ENCODE measurements at places on chromosomes 12 and 14.

DNA sequence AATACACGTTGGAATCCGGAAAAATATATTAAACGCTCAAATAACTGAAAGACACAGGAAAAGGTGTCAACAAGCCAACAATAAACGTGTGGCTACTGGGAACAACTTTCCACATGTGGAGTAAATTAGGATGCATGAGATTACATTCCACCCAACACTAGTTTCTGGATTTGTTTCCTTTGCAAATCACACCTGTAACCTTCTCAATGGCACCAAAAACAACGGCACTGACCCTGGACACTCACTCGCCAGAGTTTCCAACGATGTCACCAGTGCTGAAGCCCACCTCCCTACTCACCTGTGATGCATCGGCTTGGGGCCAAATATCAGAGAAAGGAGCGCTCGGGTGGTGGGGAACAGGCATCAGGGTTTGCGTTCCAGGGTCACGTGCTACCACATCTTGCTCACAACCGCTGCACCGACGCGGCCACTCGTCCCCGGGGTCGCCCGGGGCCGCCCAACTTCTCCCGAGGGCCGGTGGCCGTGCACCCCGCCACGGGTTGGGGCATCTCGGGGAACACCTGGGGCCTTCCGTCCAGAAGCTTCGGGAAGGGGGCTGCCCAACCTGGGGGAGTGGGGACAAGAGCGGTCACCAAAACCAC is 629 bp downstream of the PRDM4 start:
- no peak for DNase-seq

DNA sequence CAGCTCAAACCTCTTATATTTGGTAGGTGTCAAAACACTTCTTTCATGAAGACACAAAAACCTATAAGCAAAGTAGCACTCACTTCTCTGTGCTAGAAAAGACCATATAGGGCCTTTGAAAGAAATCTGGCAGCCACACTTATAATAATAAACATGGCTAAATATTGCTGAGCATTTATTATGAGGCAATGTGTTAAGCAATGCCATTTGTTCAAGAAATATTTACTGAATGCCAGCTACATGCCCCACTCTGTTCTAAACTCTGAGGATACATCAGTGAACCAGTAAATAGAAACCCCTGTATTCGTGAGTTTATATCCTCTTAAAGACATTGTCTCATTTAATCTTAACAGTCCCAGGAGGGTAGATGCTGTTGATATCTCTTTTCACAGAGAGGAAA is 52.0 kb downstream of the RNFT2 start:
- no peak for DNase-seq

- DNase-seq: peak; percentile 71
Measured at GRCh38 chr12:47100160-47100559, 20.4 kb upstream of the AMIGO2 start.

GRCh38 chr12:94204499-94205247 is 56.3 kb downstream of the PLXNC1 start:
- DNase-seq: no peak

- DNase-seq: no peak
Measured at GRCh38 chr14:92417759-92418158, 94.8 kb downstream of the SLC24A4 start.

DNA sequence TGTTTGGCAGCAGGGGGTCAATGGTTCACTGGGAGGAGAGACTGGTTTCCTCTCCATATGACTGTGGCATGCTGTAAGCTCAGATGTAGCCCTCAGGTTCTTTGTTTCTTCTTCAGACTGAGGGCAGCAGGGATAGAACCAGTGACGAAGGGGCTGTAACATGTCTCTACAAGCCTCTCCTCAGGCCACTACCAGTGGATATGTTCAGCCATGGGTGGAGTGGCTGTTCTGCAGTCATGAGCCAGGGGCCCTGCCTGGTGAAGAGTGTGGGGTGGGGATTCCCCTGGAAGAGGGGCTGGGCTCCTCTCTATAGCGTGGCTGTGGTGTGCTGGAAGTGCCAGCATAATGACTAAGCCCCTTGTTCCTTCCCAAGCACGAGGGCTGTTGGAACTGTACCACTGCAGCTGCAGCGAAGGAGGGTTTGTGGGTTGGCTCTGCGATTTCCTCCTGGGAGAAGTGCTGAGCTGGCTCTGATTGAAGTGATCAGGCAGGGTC is 55.8 kb downstream of the CMAS start:
- DNase-seq: peak; percentile 83

GRCh38 chr12:132776816-132777568 is 15.4 kb upstream of the ANKLE2 start:
- DNase-seq: no peak

GRCh38 chr12:65952737-65953209 is 128.5 kb downstream of the HMGA2 start:
- DNase-seq: peak; percentile 82

- peak; percentile 44 for DNase-seq
Measured at GRCh38 chr12:124153392-124153791, 141.5 kb upstream of the RFLNA start.

- DNase-seq: no peak
Measured at GRCh38 chr14:100673085-100673806, 53.4 kb upstream of the DLK1 start.

DNA sequence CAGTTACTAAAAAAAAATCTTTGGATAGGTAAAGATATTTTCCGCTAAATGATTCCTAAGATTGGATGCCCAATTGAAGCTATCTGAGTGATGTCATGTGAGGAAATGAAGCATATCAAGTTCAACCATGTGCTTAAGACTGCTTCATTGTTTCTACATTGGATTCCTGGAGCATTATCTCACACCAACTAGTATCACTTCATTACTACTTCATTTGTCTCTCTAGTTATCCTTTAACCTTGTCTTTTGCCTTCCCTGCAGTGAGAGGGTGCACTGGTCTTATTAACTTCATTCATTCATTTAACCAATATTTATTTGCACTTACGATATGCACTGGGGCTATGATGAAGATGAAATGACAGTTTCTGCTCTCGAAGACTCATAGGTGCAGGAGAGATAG is 198.1 kb downstream of the SLC38A4 start:
- no peak for DNase-seq

DNA sequence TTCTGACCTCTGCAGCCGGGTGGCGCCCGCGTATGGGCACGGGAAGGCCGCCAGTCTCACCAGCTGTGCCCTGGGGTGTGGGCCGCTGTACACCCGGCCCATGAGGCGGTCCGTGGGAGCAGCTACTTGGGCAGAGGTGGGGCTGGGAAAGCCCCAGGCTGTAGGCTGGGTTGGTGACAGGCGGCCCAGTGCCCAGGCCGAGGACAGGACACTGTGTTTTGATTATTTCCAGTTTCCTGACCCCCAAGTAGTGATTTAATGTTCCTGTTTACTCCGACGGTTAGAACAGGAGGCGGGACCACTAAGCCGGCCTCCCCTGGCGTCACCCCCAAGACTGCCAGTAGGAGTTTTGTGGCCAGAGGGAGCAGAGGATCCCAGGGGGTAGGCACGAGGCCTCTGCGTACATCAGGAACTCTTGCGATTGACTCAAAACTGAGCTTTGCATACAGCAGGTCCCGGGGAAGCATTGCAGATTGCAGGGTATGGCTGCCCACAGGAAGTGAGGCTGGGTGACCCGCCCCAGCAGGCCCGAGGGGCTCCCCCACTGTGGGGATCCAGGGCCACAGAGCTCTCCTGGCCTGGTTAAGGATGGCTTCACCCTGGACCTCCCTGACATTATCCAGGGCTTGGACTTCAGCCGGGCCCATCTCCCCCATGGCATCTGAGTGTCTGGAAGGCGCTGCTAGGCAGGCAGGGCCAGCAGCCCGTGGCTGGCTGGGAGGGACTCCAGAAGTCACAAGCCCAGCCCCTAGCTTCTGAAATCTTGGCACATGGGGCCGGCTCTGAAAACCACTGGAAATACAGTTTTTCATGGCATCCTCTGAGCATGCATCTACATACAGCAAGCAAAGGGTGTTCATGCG is 42.5 kb upstream of the DIO3 start:
- DNase-seq: no peak

DNA sequence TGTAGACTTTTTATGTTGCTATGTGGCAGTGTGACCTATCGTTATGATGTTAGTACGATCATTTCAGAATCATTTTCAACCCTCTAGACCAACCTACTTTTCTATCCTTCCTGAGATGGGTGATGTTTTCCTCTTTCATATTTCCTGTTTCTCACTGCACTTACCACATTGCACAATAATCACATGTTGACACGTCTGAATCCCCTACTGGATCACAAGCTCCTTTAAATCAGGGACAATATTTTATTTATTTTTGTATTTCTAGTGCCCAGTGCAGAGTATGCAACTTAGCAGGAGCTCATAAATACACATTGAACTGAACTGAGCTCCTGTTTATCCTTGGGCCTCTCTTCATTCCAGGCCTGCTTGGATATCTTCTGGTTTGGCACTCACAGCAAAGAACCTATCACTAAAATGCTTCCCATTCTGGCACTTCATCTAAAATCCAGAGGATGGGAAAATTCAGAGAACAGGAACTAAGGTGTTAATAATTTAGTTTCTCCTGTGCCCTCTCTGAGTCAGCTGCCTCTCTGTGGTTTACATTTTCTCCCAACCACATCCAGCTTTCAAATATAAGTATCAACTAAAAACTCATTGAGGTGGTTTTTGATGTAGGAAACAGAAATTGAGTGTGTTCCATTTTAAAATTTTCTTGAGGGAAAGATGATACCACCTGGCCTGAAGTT is 69.4 kb upstream of the DYRK2 start:
- DNase-seq: no peak

DNA sequence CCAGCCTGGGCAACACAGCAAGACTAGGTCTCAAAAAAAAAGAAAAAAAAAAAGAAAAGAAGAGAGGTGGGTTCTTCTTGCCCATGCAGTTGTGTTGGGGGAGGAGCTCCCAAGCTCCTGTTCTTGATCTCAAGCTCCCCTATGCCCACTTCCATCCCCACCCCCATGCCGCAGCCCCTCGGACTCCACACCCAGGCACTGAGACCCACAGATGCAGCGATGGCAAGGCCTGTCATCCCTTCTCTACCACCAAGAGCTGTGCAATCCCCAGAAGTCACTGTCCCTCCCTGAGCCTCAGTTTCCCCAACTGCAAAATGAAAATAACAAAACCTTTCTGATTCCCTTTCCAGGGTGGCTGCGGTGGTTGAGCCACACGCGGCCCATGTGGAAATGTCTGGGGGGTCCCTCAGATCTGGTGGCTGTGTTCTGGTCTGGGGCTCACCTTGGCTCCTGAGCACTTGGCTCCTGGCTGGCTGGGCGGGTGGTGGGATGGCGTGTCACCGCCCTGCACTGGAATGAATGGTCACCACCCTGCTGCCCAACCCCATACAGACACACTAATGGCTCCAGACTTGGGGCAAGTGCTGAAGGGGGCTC is 22.6 kb upstream of the KIF26A start:
- DNase-seq: no peak

GRCh38 chr14:100234511-100234910 is 4.4 kb upstream of the YY1 start:
- no peak for DNase-seq

DNA sequence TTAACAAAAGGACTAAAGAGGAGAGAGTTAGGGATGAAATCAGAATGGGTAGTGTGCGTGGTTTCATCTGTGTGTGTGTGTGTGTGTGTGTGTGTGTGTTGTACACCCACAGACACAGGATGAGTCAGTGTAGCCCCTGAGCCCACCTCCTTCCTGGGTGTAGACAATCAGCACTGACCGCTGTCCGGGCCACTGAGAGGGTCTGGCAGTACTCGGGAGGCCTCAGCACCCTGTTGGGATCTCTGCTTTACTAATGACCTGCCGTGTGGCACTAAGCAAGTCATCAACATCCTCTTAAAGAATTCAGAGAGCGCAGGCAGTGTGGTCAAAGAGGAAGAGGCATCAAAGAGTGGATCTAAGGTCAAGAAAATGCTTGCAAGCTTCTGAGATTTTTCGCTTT is 112.6 kb downstream of the PRMT8 start:
- no peak for DNase-seq

GRCh38 chr14:55610713-55611370 is 30.8 kb downstream of the KTN1 start:
- DNase-seq: no peak

- no peak for DNase-seq
Measured at GRCh38 chr14:99808515-99808914, 15.3 kb downstream of the EML1 start.

DNA sequence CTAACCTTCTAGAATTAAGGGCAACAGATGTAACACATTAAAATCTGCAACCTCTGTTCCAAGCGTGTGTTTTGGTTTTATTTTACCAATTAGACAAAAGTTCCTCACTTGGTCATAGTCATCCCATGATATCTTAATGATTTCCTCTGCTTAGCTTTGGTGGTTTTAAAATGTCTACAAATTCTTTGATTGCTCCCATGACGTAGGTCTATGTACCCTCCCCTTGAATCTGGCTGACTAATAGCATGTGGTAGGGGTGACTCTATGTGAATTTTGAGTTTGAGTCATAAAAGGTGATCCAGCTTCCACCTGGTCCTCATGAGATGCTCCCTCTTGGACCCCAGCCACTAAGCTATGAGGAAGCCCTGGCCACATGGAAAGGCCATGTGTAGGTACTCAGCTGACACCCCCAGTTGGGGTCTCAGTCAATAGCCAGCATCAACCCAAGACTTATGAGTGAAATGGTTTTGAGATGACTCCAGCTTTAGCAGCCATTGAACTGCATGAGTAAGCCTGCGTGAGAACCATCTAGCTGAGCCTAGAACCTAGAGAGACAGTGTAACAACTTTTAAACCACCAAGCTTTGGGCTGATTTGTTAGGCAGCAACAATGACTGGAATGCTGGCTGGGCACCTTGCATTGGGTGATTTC is 247.1 kb downstream of the MSRB3 start:
- peak; percentile 96 for DNase-seq

DNA sequence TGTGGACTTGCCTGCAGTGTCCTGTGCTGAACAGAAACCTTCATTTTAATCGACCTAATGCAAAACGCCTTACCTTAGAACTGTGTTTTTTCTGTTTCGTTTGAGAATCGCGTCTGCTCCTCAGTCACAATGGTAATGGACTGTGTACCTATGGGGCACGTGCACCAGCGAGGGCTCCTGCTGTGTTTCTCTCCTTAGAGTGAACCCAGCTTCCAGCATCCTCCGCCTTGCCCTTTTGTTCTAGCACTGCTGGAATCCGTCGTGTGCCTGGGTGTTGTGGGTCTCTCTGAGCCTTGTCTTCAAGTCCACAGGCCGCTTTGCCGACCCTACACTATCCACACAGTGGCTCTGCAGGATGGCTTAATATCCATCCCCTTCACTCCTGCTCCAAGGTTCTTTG is 3.6 kb downstream of the AMN start:
- DNase-seq: no peak

DNA sequence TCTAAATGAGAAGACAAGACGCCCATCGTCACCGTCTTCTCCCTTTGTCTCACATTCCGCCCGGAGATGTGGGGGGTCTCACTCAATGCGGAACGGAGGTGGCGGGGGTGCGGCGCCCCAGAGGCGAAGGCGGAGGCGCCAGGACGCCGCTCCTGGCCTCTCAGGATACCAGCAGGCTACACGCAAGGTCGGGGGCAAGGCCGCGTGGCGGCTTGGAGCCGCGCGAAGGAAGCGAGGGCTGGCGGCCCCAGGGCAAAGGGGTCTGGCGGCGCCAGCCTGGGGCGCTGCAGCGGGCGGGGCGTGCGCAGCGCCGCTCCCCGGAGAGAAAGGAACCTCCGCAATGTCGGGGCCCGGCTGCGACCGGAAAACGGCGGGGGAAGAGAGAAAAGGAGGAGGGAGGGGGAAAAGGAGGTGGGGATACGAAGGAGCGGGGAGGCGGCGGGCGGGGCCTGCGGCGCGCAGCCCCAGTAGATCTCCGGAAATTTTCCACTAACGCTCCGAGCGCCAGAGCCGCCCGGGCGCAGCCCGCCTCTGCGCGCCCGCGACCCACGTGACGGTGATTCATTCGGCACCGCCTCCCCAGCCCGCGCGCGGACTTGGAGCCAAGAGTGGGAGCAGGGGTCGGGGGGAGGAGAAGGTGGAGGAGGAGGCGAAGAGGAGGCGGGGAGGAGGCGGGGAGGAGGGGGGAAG is 10.5 kb upstream of the SLC38A2 start:
- DNase-seq: peak; percentile 99

All from fibroblast of skin of right quadriceps (primary cell).